ENCODE measurements at places on chromosomes 1 and 21. TPM values are rescaled to one million over a fixed set of nuclear protein-coding genes. Genes with fewer than 3 reads are reported as not detected.

DNA sequence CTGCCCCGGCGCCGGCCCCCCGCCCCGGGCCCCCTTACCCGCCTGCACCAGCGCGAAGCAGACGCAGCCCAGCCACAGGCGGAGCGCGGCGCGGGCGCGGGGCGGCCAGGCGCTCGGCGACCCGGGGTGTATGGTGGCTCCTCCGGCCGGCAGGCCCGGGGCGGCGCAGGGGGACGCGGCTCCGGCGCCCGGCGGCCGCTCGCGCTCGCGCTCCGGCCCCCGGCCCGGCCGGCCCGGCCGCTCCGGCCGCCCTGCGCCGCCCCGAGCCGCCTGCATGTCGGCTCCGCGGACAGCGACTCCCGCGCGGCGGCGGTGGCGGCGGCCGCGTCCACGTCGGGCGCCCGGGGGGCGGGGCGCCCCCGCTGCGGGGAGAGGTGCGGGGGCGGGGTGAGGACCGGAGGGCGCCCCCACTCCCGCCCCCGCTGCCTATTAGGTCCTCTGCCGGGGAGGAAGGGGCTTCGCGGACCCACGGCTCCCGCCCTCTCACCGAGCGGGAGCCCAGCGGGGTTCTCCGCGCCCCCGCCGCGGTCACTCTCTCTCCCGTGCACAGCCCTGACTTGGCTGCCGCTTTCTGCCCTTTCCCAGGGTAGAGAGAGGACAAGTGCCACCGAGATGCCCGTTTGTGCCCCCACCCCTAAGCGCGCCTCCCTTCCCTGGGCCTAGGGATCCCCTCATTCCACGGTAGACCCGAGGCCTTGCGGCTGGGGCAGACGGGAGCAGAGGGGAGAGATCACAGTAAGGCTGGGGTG is at the start of gene FNDC5:
FNDC5 (minus strand) TSS at position 298 of the 749 bp plus-strand sequence.
- peak within 1 kb of the TSS; percentile 51 for H3K4me3 ChIP-seq
- H3K4me1 ChIP-seq = peaks cover 31% of the 10 kb centered on the region
- H3K27ac ChIP-seq = no peak within 1 kb of the TSS
- H3K36me3 ChIP-seq = no peaks in the 10 kb centered on the region
- peak; percentile 14 for DNase-seq

PCAT6 gene
- 11.5 TPM for total RNA-seq

- H3K27me3 ChIP-seq = no peaks in the 10 kb centered on the region
- no peaks in the 10 kb centered on the region for H3K4me1 ChIP-seq
- H3K27ac ChIP-seq = no peak overlapping the region
- H3K4me3 ChIP-seq = no peak overlapping the region
These were observed 41.6 kb upstream of the LRIG2 start for GRCh38 chr1:113031171-113031933.

GRCh38 chr21:20215959-20216358 is 782.2 kb upstream of the NCAM2 start:
- no peak for DNase-seq
- no peak overlapping the region for H3K27ac ChIP-seq
- H3K4me3 ChIP-seq = no peak overlapping the region
- H3K27me3 ChIP-seq = no peaks in the 10 kb centered on the region

GRCh38 chr1:44405031-44405797 is at the start of gene RNF220:
RNF220 (plus strand) TSS chr1:44405255.
- no peaks in the 10 kb centered on the region for H3K36me3 ChIP-seq
- peak; percentile 71 for DNase-seq
- H3K4me3 ChIP-seq = peak within 1 kb of the TSS; percentile 25
- H3K27me3 ChIP-seq = no peaks in the 10 kb centered on the region
- H3K27ac ChIP-seq = no peak within 1 kb of the TSS

DNA sequence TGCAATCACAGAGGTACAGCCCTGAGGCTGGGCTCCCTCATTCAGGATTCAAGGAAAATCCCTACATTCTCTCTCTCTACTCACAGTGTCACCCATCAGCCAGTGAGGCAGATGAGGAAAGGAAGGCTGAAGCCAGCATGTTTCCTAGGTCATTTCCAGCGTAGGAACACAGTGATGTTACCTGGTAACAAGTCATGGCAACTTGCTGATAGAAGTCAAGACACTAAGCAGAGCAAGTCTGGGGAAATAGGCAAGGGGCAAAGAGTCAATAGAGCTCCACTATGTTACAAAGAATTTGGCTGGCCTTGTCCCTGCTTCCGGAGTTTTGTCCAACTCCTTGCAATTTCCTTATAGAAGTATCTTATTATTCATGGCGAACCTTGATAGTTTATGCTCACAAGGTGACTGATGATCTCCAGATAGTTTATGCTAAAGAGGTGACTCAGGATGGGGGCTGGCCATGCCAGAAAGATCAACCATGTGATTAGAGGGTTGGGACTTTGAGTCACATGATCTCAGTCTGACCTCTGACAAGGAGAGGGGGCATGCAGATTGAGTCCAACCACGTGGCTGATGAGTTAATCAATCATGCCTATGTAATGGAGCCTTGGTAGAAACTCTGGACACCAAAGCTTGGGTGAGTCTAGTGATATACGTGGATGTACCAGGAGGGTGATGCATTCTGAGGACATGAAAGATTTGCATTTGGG is 51.1 kb downstream of the SUSD4 start:
- no peaks in the 10 kb centered on the region for H3K36me3 ChIP-seq
- no peak overlapping the region for H3K4me3 ChIP-seq
- H3K27ac ChIP-seq = no peak overlapping the region
- no peak for DNase-seq

DNA sequence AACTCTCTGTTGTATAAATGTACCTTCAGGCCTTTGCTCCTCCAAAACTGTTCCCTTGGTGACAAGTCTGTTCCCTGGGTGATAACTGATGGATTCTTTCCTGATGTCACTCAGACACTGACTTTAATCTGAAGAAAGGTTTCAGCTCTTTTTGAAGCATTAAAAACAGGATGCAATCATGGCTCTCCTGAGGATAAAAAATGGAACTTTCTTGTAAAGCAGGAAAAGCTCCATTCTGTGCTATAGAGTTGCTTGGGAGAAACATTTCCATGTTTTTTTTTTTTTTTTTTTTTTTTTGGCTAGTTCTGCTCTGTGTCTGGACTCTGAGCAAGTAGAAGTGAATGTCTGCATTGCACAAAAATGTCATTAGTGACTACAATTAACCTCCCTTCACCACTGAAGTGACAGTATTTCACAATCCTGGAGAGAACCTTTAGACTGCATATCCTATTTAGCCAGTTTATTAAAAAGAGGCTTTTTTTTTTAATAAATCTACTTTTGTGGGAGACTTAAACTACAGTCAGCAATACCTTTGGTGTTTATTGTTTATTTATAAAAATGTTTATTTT is 101.7 kb upstream of the PRMT6 start:
- no peak for DNase-seq
- H3K27me3 ChIP-seq = no peaks in the 10 kb centered on the region
- H3K4me1 ChIP-seq = no peaks in the 10 kb centered on the region
- no peaks in the 10 kb centered on the region for H3K36me3 ChIP-seq
- no peak overlapping the region for H3K4me3 ChIP-seq
